ENCODE measurements at places on chromosomes 3 and 15.

- no peak for DNase-seq
These were observed 35.8 kb downstream of the COL8A1 start for GRCh38 chr3:99674086-99674789.

DNA sequence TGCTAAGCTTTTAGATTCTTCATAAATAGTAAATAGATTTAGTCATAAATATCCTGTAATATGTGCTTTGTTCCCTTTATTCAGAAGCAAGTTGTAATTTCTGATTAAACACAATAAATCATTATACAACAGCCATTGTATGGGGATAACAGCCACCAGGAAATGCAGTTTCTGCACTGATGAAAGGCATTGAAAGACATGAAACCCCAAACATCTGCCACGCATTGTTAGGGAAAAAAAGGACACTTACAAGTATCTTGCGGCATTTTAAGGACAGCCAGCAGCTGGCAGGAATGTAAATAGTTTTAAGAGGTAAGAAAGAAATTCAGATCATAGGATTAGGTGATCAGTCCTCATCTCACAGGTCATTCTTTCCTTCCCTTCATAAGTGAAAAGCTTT is 801.1 kb upstream of the LMCD1 start:
- DNase-seq = no peak

GRCh38 chr3:101646726-101647125 is 30.2 kb downstream of the ZBTB11 start:
- no peak for DNase-seq

GRCh38 chr15:45799508-45799907 is 164.7 kb downstream of the SQOR start:
- no peak for DNase-seq

DNA sequence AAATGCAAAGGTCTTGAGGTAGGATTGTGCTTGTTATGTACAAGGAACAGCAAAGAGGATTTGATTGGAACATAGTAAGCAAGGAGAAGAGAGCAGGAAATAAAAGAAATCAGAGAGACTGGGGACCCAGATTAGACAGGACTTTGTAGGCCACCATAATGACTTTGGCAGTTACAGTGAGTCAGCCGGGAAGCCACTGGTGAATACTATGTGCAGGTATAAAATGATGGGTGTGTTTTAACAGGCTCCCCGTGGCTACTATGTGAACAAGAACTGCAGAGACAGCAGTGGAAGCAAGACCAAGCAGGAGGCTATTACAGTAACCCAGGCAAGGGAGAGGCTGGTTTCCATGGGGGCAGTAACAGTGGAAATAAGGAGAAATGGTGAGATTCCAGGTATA is 55.2 kb downstream of the NPTN start:
- no peak for DNase-seq

DNA sequence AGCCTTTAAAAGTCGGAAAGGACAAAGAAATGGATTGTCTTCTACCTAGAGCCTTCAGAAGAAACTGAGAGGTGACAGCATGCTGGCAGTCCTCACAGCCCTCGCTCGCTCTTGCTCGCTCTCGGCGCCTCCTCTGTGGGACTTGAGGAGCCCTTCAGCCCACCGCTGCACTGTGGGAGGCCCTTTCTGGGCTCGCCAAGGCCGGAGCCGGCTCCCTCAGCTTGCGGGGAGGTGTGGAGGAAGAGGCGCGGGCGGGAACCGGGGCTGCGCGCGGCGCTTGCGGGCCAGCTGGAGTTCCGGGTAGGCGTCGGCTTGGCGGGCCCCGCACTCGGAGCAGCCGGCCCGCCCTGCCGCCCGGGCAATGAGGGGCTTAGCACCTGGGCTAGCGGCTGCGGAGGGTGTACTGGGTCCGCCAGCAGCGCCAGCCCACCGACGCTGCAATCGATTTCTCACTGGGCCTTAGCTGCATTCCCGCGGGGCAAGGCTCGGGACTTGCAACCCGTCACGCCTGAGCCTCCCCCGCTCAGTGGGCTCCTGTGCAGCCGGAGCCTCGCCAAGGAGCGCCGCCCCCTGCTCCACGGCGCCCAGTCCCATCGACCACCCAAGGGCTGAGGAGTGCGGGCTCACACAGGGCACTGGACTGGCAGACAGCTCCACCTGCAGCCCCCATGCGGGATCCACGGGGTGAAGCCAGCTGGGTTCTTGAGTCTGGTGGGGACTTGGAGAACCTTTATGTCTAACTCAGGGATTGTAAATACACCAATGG is 953.8 kb upstream of the GBE1 start:
- no peak for DNase-seq

Data from RWPE1 (cell line).